ENCODE measurements at places on chromosomes 2 and 18. TPM values are rescaled to one million over a fixed set of nuclear protein-coding genes. Genes with fewer than 3 reads are reported as not detected.

Gene LYPD1
- not detected for total RNA-seq

Gene CCDC102B
- total RNA-seq: not detected

Gene CDH20
- total RNA-seq: not detected

Gene INO80C
- total RNA-seq: 0.26 TPM

Gene L3MBTL4
- 45.7 TPM for total RNA-seq

Gene POTEC
- not detected for total RNA-seq

GRCh38 chr18:63342206-63342605, 22.6 kb upstream of the BCL2 start:
- no peaks in the 10 kb centered on the region for H3K4me1 ChIP-seq
- H3K36me3 ChIP-seq: no peaks in the 10 kb centered on the region
- no peak for DNase-seq
- H3K4me3 ChIP-seq: no peak overlapping the region
- no peaks in the 10 kb centered on the region for H3K27me3 ChIP-seq
- H3K27ac ChIP-seq: no peak overlapping the region

DNA sequence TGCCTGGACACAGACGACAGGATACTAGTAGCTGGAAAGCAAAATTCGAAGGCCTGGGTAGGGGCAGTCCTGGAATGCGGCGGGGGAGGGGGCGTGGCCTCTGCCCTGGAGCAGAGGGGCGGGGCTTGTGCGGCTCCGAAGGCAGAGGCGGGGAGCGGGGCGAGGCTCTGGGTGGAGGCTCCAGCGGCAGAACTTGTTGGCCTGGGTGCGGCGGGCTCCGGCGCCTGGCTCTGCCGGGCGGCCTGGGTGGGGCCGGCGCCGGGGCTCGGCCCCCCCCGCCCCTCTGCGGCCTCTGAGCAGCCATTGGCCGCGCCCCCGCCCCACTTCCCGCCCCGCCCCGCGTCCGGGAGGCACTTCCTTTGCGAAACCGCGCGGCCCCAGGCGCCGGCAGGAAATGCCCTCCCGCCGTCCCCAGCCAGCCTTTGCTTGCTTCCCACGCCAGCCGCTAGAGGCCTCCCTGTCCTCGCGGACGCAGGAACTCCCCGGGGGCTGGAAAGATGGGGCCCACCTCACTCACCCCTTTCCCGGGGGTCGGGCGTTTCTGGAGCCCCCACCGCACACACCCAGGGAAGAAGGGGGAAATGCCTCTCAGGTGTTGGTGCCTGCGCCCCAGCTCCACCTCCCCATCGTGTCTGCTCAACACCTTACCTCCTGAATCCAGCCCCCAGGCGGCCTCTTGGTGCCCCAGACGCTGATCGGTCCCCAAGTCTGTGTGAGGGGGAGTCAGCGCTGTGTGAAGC, 6.7 kb downstream of the CTDSP1 start:
- peak; percentile 98 for DNase-seq
- no peaks in the 10 kb centered on the region for H3K36me3 ChIP-seq
- no peaks in the 10 kb centered on the region for H3K27me3 ChIP-seq
- H3K4me1 ChIP-seq: peaks cover 25% of the 10 kb centered on the region

DNA sequence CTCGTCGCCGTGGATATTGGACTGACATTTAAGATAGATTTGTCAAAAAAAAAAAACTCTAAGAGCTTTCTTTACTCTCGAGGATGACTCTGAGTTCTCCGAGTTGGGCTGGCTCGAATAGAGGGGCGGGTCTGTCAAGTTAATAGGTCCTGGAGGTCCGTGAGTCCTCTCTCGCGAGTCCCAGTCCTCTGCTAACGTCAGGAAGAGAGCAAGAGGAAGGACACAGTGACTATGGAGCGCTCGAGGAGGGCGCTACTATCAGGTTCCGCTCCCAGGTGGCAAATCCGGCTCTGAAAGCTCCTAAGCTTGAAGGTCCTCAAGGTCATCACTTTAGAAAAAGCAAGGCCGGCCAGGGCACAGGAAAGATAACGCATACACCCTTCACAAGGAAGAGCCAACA, 404 bp upstream of the AKAIN1 start:
- no peak overlapping the region for H3K27ac ChIP-seq
- H3K4me3 ChIP-seq: no peak overlapping the region
- no peaks in the 10 kb centered on the region for H3K36me3 ChIP-seq
- no peaks in the 10 kb centered on the region for H3K4me1 ChIP-seq
- DNase-seq: no peak

DNA sequence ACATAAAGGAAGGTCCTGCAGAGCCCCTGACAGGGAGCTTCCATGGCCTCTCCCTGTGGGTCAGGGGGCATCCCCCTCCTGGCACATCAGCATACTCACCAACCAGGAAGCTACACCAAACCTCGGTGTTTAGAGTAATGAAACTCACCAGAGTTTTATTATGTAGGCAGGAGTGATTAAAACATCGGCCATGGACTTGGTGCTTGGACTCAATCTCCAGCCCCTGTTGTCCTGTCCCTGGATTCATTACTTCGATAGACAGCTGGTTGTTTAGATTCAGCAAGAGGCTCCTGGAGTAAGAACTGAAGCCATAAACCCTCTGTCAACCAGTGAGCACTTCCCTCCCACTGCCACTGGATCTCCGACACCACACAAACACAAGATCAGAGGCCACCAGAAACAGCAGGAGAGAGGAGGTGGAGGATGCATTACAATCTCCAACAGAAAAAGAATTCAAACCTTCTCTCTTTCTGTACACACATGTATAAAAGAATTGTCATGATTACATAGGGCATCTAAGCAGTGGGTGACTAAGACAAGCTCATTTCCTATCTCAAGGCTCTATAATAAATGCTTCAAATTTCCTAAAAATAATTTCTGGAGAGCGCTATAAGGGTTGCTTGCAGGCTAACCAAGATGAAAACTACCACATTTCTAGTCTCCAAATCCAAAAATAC, 27.2 kb downstream of the TBC1D8 start:
- peaks cover 25% of the 10 kb centered on the region for H3K4me1 ChIP-seq
- no peak overlapping the region for H3K4me3 ChIP-seq
- no peaks in the 10 kb centered on the region for H3K27me3 ChIP-seq
- no peak for DNase-seq
- peak overlapping the region; percentile 80 for H3K27ac ChIP-seq

- H3K4me1 ChIP-seq: no peaks in the 10 kb centered on the region
- H3K4me3 ChIP-seq: no peak overlapping the region
- no peak overlapping the region for H3K27ac ChIP-seq
Observed at GRCh38 chr2:152297715-152298114, 37.3 kb upstream of the FMNL2 start.

DNA sequence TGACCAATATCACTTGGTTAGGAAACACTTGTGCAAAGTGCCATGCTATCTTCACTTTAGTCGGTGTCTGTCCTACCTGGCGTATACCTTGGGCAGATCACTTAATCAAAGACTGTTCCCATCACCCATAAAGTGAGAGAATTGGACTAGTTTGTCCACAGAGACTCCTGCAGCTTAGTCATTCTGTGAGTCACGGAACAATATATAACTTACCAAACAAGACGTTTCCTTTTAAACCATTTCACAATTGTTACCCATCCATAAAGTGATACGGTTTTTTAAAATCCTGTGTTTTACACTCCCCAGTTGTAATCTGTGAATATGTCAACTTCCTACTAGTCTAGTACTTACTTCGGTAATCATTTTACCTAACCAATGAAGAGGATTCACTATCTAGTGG, 499.3 kb upstream of the SMIM21 start:
- H3K27me3 ChIP-seq: no peaks in the 10 kb centered on the region
- no peaks in the 10 kb centered on the region for H3K36me3 ChIP-seq
- no peak for DNase-seq
- no peak overlapping the region for H3K4me3 ChIP-seq

DNA sequence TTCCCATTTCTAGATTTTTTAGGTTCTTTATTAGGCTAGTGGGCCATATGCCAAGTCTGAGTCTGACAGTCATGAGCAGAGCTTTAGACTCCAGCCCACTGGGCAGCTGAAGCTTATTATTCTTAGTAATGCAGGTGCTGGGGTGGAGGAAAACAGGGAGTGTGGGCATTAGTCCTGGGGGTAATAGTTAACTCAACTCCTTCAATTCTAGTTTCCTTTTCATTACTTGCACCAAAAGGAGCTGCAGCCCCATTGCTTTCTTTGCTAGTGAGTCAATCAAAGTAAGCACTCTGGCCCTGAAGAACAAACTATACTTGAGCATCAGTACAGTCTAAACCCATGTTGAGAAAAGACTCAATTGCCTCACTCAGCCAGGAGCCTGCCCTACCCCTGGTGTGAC, 35.5 kb downstream of the ICOS start:
- H3K4me3 ChIP-seq: no peak overlapping the region
- H3K4me1 ChIP-seq: no peaks in the 10 kb centered on the region
- no peak overlapping the region for H3K27ac ChIP-seq
- H3K27me3 ChIP-seq: no peaks in the 10 kb centered on the region

DNA sequence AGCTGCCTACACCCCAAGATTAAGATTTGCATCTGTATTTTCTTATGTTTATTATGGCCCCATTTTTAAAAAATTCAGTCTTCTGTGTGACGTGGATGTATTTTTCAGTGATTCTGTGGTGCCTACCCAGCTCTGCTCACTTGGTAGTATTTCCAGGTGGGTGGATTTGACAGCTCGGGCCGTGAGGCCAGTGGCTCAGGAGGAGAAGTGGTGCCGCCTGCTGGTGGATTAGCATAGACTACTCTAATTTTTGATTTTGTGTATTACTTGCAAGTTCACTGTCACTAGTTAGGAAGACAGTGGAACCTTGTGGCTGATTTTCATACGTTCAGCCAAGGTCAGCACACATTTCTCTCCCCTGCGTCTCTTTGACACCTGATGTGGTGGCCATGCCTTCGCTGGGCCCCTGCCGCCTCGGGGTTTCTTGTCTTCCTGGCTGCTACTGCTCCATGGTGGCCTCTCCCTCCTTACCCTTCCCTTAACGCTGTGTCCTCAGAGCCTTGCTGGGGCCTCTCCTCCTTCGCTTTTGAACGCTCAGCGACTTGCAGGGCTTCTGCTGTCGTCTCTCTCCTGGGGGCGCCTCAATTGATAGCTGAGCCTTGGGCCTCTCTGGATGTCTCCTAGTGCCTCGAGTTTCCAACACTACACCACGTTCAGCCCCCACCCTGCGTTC, 89.4 kb downstream of the DGKD start:
- no peaks in the 10 kb centered on the region for H3K36me3 ChIP-seq
- DNase-seq: peak; percentile 76
- no peaks in the 10 kb centered on the region for H3K4me1 ChIP-seq
- no peaks in the 10 kb centered on the region for H3K27me3 ChIP-seq

GRCh38 chr2:120769076-120769786, 33.6 kb downstream of the GLI2 start:
- DNase-seq: peak; percentile 9
- H3K27me3 ChIP-seq: no peaks in the 10 kb centered on the region
- no peak overlapping the region for H3K4me3 ChIP-seq
- no peaks in the 10 kb centered on the region for H3K36me3 ChIP-seq
- no peak overlapping the region for H3K27ac ChIP-seq
- peaks cover 24% of the 10 kb centered on the region for H3K4me1 ChIP-seq
